ENCODE measurements at places on chromosomes 6 and 20.
A peak's percentile ranks its signal among the peaks of the same experiment; 100 is the strongest.

- DNase-seq, result peak; percentile 87
These were observed 9.3 kb upstream of the KCNK15 start for GRCh38 chr20:44736170-44737021.

DNA sequence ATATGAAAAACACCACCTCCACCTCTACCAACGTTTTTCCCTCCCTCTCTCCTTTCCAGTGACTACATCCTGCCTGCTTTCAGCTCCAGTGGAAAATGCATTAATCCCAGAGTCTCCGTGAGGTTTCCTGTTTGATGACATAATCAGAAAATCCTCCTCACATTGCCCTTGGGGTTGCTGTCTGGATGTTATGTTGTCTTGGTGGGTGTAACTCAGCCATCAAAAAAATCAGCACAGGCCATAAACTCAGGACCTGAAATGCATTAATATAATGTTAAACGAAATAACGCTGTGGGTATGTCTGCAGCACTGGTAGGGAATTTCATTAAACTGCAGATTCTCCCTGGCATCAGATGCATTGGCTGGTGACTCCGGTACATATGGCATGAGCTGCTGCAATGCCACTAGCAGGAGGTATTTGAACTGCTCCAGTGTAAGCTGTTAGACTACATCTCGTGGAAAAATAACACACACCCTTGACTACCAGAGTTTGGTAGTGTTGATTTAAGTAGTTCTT, 297.8 kb downstream of the PRL start:
- no peak for DNase-seq

- DNase-seq, result no peak
These were observed 115.8 kb downstream of the MRPL14 start for GRCh38 chr6:44011350-44011920.

- DNase-seq, result no peak
These were observed 184.3 kb downstream of the CARMIL1 start for GRCh38 chr6:25463441-25463840.

GRCh38 chr20:44811150-44811685, 872 bp upstream of the RIMS4 start:
- DNase-seq, result no peak

Data from HCEC 1CT (cell line).